Activated CD8-positive, alpha-beta memory T cell treated with anti-CD3 and anti-CD28 coated beads, Interleukin-2, amount 10 ng/mL, durations not matched to agents 7 days and 5 days (primary cell): ENCODE measurements at places on chromosomes 6 and 20.

- DNase-seq: peak; percentile 43
- H3K4me3 ChIP-seq: peak overlapping the region; percentile 70
- peak overlapping the region; percentile 94 for H3K27ac ChIP-seq
- no peaks in the 10 kb centered on the region for H3K27me3 ChIP-seq
- peaks cover 11% of the 10 kb centered on the region for H3K36me3 ChIP-seq
These were observed 236.3 kb upstream of the ZNF217 start for GRCh38 chr20:53829724-53830521.

GRCh38 chr6:140101367-140101766 is 726.9 kb upstream of the CITED2 start:
- no peak for DNase-seq
- peak overlapping the region; percentile 83 for H3K27ac ChIP-seq
- H3K4me1 ChIP-seq: peaks cover 13% of the 10 kb centered on the region
- H3K27me3 ChIP-seq: no peaks in the 10 kb centered on the region

DNA sequence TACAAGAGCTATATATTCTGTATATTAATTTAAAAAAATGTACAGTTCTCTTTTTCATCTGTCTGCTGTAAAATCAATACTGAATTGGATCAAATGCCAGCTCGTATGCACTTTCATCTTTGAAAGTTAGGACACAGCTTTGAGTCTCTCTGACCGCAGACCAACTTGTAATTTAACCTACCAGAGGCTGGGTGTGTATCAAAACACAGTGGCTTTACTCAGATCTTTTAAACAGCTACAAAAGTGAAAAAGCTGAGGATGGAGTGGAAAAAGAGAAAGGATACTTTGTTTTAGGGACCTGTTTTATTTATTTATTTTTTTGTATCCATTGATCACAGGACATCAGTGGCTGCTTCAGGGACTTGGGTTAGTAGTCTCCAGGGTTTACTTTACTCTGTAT is 44.1 kb downstream of the KIAA0408 start:
- H3K27me3 ChIP-seq: no peaks in the 10 kb centered on the region
- H3K36me3 ChIP-seq: no peaks in the 10 kb centered on the region
- H3K4me1 ChIP-seq: peaks cover 2% of the 10 kb centered on the region
- no peak overlapping the region for H3K4me3 ChIP-seq
- no peak for DNase-seq

- peak overlapping the region; percentile 98 for H3K27ac ChIP-seq
- H3K36me3 ChIP-seq: peaks cover 85% of the 10 kb centered on the region
- peaks cover 86% of the 10 kb centered on the region for H3K4me1 ChIP-seq
- H3K4me3 ChIP-seq: peak overlapping the region; percentile 36
These were observed 29.8 kb downstream of the NEDD9 start for GRCh38 chr6:11202513-11203305.

DNA sequence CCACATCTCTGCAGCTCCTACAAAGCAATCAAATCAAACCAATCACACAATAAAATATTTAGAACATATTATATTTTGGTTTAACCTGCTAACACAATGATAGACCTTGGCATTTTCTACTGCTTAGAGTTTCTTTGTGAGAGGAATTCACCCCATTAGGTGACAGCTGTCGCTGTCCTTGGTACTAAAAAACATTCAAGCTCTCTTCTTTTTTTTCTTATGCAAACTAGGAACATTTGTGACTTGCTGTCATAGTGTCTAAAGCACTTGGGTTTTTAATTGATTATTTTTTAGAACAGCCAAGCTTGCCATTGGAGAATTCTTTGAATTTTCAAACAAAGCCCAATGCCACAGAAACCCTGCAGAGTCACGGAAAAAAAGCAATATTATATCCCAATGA is 46.4 kb downstream of the CNR1 start:
- H3K27ac ChIP-seq: no peak overlapping the region
- H3K27me3 ChIP-seq: no peaks in the 10 kb centered on the region
- no peak overlapping the region for H3K4me3 ChIP-seq
- H3K4me1 ChIP-seq: no peaks in the 10 kb centered on the region
- no peak for DNase-seq

DNA sequence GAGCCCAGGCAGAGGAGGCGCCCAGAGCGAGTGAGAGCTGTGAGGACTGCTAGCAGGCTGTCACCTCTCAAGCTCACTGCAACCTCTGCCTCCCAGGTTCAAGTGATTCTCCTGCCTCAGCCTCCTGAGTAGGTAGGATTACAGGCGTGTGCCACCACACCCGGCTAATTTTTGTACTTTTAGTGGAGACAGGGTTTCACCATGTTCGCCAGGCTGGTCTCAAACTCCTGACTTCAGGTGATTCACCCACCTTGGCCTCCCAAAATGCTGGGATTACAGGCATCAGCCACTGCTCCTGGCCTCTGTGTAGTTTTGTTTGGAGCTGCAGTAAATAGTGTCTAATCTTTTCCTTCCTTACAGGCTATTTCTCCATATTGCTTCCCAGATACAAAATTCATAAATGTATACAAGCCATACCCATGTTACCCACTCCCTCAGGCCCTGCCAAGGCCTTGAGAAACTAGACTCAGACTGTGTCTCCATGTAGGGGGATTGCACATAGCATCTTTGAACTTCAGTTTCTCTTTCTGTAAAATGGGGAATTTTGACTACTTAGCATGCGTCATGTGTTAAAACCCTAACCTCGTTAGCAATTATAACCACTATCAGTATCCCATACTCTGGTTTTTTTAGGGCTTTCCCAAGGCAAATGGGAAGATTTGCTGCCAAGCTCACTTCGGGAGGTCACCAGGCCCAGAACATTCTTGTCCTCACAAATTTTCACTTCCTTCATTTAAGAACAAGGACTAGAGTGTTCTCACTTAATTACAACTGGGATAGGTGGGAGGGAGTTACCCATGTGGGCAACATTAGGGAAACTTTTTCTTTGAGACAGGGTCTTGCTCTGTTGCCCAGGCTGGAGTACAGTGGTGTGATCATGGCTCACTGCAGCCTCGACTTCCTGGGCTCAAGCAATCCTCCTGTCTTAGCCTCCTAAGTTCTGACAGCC is 67.3 kb upstream of the DDR1 start:
- H3K27me3 ChIP-seq: no peaks in the 10 kb centered on the region
- no peak overlapping the region for H3K4me3 ChIP-seq
- peak overlapping the region; percentile 88 for H3K27ac ChIP-seq
- DNase-seq: no peak

- no peaks in the 10 kb centered on the region for H3K4me1 ChIP-seq
- H3K27ac ChIP-seq: no peak overlapping the region
- H3K36me3 ChIP-seq: no peaks in the 10 kb centered on the region
- H3K4me3 ChIP-seq: no peak overlapping the region
These were observed 420.4 kb upstream of the ID4 start for GRCh38 chr6:19416811-19417210.

GRCh38 chr6:143336446-143337152 is 113.9 kb downstream of the ADAT2 start:
- H3K27me3 ChIP-seq: no peaks in the 10 kb centered on the region
- no peak for DNase-seq
- peaks cover 9% of the 10 kb centered on the region for H3K4me1 ChIP-seq
- no peak overlapping the region for H3K27ac ChIP-seq
- H3K4me3 ChIP-seq: no peak overlapping the region
- H3K36me3 ChIP-seq: no peaks in the 10 kb centered on the region
